Right ventricle myocardium inferior (tissue), 1 donor: ENCODE measurements at places on chromosomes 12 and 14.
A peak's percentile ranks its signal among the peaks of the same experiment; 100 is the strongest.

GRCh38 chr14:98070536-98070935 is 1201.5 kb downstream of the BCL11B start:
- DNase-seq: no peak

DNA sequence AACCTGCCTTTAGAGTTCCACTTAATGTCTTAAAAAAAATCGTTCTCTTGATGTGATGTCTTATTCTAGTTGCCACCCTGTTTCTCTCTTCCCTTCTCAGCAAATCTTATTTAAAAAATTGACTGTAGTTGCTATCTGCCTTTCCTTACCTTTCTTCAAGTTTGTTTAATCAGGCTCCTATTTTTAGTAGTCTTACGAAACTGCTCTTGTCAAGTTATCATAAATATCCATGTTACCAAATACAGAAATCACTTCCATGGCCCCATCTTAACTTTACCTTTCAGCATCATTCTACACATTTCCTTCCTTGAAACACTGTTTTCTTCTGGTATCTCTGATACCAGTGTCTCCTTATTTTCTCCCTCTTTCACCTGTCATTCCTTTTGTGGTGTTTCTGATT is 227.3 kb downstream of the ERC1 start:
- DNase-seq: no peak

DNA sequence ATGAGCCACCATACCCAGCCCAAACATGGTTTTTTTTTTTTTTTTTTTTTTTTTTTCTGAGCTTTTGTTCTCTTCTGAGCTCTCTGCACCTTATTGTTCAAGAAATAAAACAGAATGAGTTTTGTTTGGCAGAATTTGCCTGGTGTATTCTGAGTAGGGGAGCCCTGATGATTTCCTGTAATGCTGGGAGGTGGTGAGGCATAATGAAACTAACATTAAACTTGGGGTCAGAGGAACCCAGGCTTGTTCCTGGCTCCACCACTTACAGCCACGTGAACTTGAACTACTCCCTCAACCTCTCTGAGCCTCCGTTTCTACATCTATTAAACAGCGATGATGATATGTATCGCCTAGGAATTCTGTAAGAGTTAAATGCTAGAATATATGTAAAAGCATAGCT is 276.3 kb upstream of the CRY1 start:
- DNase-seq: no peak

- DNase-seq: no peak
Measured at GRCh38 chr14:50027816-50028215, 88.6 kb downstream of the VCPKMT start.

- DNase-seq: no peak
Measured at GRCh38 chr14:37143475-37143874, 28.9 kb downstream of the SLC25A21 start.

- DNase-seq: no peak
Measured at GRCh38 chr12:86134561-86134960, 121.6 kb downstream of the MGAT4C start.

DNA sequence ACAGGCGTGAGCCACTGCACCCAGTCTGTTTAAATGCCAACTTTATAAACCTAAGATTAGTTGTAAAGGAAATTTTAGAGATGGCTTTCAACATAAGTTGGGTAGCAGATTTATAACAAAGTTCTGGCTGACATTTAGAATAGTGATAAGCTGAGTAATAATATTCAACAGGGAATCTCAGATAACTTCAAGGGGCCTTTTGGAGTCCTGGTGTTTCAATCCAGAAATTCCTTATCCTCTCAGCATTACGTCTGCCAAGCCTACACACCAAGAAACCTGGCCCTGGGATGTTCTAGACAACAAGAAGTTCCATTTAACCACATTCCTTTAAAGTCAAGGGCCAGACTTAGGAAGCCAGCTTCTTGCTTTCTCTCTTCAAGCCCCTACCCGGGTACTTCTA is 59.5 kb upstream of the DYRK2 start:
- DNase-seq: no peak

DNA sequence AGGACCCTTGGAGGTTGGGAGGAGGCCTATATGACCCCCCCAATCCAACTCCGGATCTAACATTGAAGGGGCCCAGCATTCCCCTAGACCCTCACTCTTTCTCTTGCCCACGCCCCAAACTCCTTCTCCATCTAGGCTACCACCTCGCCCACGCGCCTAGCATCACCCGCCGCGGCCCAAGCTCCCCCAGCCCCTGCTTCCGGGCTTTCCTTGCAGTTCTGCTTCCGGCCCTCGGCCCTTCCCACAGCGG is 445 bp downstream of the CERS5 start:
- peak; percentile 83 for DNase-seq

DNA sequence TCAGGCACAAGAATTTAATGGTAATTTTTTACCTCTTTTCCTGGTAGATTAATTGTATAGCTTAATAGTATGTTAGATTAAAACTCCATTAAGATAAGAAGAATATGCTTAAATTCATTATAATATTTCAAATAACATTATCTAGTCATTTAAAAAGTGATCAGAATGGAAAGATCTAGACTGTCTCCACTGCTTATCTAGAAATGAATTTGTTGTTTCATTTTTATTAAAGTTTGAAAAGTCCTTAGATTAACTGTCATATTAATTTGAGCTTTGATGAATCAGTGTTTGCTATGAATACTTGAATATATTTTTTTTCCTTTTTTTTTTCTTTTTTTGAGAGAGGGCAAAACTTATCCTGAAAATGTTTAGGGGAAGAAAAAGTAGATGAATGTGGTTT is 236.6 kb upstream of the NPAS3 start:
- DNase-seq: no peak

- DNase-seq: no peak
Measured at GRCh38 chr12:87847147-87847546, 182.1 kb downstream of the C12orf50 start.

- DNase-seq: no peak
Measured at GRCh38 chr12:91781114-91781513, 364.5 kb downstream of the BTG1 start.

DNA sequence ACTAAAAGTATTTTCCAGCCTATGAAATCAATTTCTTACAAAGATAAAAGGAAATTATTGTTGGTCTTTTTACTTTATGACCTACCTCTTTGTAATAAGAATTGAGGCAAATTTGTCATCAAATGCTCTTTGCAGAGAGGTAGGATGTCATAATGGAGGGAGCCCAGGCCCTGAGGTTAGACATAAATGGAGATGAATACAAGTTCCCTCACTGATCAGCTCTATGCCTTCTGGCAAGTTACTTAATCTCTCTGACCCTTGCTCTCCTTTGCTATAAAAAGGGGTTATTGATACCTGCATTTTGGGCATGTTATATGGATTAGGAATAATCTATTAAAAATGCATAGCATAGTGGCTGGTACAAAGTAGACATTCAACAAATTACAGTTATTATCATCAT is 146.9 kb upstream of the KRR1 start:
- no peak for DNase-seq

- DNase-seq: no peak
Measured at GRCh38 chr12:53954694-53955035, at the start of gene HOXC12. HOXC12 (plus strand) TSS chr12:53954903; CDS start chr12:53954930, 27 bp downstream.

- peak; percentile 66 for DNase-seq
Measured at GRCh38 chr12:64737539-64737938, 21.7 kb downstream of the GNS start.

DNA sequence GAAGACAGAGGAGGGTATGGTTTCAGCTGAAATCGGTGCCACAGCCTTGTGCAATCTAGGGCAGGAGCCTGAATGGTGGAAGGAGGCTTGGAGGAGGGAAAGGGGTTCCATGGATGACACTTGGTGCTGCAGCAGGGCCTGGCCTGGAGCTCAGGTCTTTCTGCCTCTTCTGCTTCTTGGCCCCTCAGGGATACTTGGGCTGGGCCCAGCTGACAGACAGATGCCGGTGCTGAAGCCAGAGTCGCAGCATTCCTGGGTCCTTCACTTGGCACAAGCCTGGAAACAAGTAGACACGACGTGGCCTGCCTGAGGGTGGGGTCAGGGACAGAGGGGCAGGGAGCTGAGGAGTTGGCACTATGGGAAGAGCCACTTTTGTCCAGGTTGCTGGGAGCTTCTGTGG is 4.4 kb upstream of the PLEKHD1 start:
- no peak for DNase-seq

DNA sequence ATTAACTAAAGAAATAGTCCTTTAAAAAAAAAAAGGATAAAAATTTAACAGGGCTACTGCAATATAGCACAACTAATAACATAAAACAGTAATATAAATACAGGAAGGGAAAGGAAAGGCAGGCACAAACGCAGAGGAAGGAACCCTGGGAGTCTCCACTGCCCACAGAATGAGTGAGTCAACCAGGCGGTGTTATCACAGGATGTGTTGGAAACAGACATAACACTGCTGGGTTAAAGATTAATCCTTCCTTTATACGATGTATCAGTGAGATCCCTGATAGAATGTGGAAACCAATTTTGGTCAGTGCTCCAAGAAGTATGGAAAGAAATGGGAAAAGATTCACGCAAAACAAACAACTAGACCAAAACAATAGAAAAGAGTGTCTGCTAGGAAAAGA is 47.9 kb downstream of the FGD6 start:
- no peak for DNase-seq

GRCh38 chr14:103711516-103712431 is 3.5 kb downstream of the XRCC3 start:
- peak; percentile 76 for DNase-seq

DNA sequence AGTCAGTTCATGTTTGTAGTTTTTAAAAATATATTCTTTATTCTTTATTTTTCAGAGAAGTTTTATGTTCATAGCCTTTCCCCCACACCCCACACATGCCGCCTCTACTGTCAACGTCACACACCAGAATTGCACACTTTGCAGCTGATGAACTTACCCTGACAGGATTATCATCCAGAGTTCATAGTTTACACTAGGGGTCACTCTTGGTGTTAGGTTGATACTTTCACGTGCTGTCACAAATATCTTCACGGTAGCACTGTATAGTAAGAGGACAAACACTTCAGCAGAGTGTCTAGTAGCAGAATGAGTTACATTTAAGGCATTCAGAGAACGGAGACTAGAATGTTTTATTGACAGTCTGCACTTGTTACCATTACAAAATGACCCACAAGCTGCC is 5.1 kb downstream of the DPPA3 start:
- DNase-seq: no peak

DNA sequence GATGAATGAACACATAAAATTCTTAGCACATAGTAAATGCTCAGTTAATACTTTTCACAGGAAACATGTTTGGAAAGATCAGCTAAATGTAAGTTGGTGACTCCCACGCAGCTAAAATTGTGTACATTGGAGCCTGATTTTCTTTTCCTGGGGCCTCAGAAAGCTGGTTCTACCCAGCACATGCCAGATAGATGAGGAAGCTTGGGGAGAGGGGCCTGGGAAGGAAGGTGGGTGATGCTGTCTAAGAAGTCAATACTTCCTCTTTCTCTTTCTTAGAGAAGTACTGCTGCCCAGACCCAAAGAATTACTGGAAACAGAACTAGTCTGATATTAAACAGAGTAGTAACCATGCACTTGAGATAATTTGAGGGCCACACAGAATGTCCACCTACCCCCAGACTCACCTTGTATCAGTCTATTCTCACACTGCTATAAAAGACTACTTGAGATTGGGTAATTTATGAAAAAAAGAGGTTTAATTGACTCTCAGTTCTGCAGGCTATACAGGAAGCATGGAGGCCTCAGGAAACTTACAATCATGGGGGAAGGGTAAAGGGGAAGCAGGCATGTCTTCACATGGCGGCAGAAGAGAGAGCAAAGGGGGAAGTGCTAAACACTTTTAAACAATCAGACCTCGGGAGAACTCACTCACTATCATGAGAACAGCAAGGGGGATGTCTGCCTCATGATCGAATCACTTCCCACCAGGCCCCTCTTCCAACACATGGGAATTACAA is 123.3 kb upstream of the MED13L start:
- no peak for DNase-seq

GRCh38 chr12:49885118-49885517 is 18.6 kb downstream of the FAIM2 start:
- no peak for DNase-seq

DNA sequence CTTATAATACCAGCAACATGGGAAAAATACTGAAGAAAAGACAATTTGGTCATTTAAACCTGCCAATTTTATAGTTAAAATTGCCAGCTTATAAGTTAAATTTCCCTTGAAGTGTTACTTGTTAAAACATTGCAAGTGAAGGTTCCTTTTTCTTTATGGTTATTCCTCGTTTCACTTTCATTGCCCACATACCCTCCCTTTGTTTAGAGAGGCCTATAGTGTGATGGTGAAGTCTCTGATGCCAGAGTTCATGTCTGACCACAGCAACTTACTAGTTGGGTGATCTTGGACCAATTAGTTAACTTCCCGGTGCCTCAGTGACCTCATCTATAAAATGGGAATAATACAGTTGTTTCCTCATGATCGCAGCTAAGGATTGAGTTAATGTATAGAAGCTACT is 173.5 kb downstream of the ANO6 start:
- no peak for DNase-seq

DNA sequence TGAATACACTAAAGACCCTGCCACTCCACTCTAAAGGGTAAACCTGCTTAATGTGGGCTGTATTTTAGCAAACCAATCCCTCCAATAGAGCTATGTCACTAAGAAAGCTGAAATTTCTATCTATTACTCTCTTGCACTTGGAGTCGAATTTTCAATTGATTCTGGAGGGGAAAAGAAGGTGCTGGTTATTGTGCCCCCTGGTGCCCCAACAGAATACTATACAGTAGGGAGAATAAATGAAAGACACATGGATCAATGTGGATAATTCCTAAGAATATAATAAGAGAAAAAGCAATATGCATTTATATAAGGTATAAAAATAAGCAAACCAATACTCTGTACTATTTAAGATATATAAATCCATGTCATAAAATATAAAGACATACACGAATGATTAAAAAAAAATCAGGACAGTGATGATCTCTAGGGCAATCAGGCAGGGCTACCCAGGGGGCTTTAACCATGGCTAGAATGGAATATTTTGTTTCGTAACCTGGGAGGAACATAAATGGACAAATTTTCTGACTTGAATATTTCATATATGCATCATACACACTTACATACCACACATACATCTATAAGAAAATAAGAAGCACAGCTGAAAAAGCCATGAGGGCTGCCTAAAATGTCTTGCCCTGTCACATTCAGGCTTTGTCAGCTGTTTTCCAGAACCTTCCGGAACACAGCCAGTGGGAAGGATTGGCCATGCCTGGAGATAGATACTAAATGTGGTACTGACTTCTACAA is 54.4 kb downstream of the EFCAB11 start:
- DNase-seq: no peak

DNA sequence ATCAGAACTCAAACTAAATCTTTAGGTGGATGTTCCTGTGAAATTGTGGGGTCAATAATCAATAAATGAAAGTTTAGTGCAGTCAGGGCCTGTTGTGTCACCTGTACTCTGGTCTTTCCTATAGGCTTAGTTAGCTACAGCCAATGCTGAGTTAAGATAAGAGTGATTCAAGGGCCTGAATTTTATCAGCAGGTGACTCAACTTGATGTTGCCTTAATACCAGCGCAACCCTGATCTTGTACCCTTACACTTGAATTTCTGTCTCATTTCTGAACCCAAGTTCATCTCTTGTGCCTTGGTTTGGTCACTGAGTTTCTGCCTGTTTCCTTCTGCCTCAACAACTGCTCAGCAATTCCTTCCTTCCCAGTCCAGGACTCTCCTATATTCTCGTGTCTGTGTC is 157.0 kb upstream of the E2F7 start:
- no peak for DNase-seq
